Activated T-helper 1 cell treated with anti-CD3 and anti-CD28 coated beads, Interleukin-12 subunit alpha, Interleukin-12 subunit beta, Interleukin-2, Interleukin-4 antibody, amounts not matched to agents 30 ng/mL and 10 ng/mL and 1 ng/mL, durations not matched to agents 14 hours and 24 hours and 36 hours (primary cell): ENCODE measurements at places on chromosomes 1 and 21.

DNA sequence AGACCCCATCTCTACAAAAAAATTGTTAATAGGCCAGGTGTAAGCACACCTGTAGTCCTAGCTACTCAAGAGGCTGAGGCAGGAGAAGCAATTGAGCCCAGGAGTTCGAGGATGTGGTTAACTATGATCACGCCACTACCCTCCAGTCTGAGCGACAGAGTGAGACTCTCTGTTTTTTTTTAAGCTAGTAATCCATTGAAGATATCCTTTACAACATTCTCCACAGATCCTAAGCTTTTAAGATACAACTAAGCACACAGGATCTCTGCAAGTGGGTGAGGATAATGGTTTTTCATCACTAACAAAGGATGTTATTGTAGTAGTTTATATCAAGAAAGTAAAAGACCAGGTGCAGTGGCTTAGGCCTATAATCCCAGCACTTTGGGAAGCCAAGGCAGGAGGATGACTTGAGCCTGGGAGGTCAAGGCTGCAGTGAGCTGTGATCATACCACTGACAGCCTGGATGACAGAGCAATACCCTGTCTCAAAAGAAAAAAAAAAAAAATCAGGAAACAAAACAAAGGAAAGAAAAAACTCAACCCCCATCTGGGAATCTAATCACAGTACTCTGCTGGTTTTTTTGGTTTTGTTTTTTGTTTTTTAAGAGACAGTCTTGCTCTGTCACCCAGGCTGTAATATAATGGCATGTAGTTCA is 166.1 kb downstream of the RERE start:
- no peak for DNase-seq

- DNase-seq = no peak
Measured at GRCh38 chr1:117610036-117610435, 4.2 kb downstream of the TENT5C start.

DNA sequence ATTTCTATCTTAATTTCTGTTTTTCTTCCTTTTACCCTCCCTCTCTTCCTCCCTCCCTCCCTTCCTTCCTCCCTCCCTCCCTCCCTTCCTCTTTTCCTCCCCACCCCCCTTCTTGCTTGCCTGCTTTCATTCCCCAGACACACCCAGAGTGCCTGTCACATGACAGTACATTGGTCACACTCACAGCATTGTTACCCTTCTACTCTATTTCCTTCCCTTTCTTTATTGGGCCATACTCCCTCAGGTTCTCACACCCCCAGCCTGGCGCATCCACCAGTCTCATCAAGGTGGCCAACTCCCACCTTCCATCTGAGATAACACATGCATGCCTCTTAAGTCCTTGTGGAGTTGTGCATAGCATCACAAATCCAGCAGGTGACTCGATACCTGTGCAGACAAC is 10.9 kb downstream of the TMPRSS3 start:
- no peak for DNase-seq

- DNase-seq = no peak
Measured at GRCh38 chr1:203901581-203901980, 40.2 kb downstream of the SNRPE start.

- DNase-seq = no peak
Measured at GRCh38 chr1:157495285-157495684, 57.0 kb downstream of the FCRL5 start.

GRCh38 chr1:87712261-87713010 is 383.8 kb downstream of the LMO4 start:
- DNase-seq = no peak

DNA sequence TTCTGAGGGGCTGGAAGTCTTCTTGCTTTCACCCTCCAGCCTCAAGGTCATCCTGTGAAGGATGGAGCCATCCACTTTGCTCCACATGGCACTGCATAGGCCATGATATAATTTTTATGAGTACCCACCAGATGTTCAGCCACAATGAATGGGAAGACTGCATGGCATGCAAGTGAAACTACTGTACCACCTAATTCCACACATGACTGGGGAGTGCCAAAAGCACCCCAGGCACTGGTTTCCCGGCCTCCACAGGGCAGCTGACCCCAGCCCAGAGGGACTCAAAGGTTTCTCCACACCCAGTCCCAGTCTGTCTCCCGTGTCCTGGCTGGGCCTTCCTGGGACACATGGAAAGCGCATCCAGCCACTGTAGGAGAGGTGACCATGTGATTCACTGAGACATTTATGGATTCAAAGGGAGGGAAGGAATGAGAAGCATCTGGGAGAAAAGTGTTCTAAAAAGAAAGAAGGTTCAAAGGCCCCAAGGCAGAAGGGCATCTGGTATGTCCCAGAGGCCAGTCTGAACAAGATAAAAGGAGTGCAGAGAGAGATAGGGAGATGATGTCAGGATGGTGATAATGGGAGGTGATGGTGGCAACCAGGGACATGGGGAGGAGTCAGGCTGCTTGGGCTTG is 12.1 kb downstream of the RHOU start:
- no peak for DNase-seq

DNA sequence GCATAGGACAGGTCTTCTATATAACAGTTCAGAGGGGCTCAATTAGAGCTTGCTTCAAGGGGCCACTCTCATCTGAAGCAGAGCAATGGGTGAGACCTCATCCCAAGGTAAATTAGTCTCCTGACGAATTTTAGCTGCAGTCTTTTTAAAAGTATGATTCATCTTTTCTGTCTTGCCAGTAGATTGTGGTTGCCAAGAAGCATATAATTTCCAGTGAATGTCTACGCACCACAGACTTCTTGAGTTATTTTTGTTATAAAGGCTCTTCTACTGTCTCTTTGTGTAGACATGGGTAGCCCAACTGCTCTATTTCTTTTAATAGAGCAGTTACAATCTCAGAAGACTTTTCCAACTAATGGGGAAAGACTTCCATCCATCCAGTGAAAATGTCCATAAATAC is 108.9 kb upstream of the FMN2 start:
- DNase-seq = no peak

DNA sequence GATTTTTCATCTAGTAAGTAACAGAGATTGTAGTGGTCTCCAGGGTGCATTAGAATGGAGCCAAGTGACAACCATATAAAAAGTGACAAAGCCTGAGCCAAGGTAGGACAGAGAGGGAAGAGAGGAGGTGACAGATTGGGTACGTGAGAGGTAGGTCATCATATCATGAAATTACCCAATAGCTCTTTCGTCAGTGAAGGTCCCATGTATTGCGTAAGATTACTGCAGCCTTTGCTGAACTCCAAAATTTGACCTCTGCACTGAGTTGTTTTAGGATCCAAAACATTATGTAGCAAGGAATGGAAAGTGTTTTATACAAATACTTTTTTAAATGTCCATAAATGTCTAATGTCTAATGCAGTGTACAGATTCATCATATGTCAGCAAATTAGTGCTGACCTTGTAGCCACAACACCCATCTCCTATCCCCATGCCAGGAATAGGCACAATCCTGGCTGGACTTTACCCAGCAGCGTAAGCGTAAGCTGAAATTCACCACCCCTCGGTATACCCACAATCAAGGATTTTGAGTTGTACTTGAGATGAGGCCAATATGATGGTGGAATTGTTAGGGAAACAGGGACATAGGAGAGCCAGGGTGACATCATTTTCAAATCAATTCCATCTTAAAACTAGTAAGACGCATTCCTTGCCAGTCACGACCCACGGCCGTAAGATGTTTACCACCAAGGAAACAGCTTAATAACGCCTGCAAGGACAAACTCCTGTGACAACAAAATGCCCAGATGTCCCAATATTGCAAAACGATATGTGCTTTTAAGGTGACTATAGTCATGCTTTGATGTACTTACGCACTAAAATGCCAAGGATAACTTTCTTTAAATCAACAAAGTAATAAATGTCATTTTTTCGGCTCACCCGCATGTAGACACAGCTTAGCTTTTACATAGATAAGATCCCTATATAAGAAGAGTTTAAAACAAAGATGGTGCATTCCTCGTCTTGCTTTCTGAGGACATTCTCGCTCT is 38.1 kb upstream of the GREM2 start:
- no peak for DNase-seq

DNA sequence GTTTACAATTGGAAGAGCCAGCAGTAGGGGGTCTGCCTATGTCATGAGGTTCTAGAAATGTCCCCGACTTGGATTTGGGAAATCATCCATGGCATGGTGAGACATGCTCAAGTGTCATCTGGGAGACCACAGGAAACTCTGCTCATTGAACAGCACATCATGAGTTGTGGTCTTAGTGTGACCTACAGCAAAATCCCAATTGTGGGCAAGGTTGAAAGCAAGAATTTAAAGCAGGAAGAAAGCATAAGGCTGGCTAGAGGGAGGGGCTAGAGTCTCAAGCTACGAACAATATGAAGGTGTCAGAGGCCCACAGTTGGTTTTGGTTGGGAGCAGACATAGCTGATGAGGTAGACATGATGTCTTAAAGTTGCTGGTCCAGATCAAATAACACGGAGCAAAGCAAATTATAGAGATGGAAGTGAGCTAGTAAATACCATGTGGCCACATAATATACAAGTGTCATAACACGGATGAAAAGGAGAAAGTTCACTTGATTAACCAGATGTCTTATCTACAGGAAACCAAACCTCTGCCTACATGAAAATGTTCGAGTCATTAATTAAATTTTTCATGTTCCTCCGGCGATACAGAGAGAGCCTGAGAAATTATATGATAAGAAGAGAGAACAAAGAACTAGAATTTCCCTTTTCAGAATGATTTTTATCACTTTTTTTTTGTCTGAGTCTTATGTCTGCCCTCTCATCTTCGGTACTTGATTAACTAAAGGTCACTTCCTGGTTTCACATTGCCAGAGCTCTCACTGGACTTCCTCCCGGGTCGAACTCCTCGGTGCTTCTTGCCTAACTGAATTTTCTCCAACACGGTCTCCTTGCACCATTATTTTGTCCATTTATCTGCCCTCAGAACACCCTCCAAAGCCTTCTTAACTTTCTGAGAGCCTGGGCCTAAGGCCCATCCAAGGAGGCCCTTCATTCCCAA is 67.5 kb upstream of the DUSP10 start:
- DNase-seq = no peak

DNA sequence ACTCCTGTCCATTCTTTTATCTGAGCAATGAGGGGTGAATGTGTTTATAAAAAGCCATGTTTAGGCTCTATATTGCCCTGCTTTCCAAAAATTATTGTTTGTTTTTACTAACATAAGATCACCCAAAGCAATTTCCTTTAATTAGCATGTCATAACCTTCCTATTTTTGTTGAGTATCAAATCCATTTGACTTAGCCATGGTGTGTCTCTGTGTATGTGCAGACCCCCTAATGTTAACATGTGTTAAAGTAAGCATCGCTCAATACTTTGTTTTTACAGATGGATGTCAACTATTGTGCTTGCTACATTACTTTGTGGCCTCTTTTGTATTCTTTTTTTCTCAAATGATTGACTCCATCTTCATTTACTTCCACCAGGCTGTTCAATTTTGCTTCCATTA is 585.4 kb downstream of the USP25 start:
- no peak for DNase-seq

DNA sequence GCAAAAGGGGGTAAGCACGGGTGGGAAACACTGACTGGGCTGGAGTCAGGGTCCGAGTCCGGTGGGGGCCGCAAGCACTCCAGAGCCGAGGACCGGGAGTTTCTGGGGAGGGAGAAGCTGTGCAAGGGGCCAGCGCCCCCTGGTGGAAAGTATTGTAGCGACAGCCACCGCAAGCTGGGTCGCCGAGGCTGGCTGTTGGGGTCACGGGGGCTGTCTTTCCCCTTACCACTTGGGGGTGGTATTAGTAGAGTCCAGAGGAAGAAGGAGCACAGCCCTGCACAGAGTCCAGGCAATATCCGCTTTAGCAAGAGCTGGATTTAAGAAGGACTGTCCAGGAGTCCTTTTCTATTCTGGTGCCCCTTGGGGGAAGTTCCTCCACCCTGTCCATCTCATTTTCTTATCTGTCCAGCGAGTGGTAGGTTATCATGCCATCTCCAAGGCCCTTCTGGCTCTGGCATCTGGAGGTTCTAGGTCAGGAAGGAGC is 17.9 kb upstream of the ETV3 start:
- DNase-seq = peak; percentile 65

DNA sequence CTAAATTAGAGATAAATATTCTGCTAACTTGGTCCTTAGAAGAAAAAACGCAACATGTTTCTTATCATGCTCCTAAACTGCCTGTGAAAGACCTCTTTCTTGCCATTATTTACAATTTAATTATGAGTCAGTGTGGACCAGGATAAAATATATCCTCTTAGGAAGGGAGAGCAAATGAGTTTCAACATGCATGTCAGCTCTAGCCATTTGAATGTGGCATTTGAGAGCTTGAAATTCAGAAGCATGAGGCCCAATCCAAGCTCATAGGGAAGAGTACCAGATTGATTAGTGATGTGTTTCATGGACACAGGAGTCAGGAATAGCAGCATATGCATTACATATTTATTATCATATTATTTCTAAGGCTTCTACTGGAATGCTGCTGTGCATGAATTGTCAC is 39.3 kb downstream of the TBX15 start:
- DNase-seq = no peak

DNA sequence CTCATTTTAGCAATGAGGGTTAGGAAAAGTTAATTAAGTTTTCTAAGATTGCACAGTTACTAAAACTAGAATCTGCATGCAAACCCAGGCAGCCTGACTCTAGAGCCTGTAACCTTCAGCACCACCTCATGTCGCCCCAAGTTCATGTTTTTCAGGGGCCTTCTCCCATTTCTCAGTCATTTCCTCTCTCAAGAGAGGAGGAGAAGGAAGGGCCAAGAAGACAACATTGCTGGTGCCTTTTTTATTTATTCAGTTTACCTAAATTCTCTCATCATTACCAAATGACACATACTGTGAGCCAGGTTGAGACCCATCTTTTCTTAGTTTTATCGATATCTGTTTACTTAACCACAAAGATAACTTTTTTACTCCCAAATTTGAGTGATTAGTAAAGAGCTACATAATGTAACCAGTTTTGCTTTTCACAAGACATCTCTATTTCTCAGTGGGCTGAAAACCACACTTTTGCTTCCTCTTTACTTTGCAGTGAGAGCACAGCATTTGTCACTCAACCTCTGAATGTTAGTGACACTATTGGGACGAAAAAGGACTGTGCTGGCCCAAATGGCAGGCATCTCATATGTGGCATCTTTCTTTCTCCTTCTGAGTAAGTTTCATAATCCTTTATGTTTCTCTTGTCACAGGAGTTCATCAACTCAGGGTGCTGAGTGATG is at the start of gene CD101:
Gene CD101 (plus strand): TSS at position 507 of the 674 bp plus-strand sequence. CDS start 58 bp downstream, at position 565.
- DNase-seq = no peak

- DNase-seq = no peak
Measured at GRCh38 chr1:119975006-119975405, 78.7 kb upstream of the ADAM30 start.

DNA sequence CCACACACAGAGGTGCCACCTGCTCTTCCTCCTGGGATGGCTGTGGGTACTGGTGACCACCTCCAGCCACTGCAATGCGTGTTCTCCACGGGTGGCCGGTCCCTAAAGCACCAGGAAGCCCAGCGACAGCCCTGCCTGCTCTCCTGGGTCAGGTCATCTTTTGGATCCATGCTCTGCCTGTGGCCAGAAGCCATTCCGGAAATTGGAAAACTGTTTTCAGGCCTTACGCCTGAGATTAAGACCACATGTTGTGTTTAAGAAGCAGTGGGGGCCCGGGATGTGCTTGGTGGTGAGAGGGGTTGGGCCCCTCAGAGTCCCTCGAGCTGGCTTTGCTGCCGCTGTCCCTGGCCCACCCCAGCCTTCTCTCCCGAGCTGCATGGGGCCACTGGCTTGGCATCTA is 150.8 kb downstream of the PEX14 start:
- no peak for DNase-seq

GRCh38 chr1:15680131-15680530 is 4.0 kb upstream of the PLEKHM2 start:
- no peak for DNase-seq
